ENCODE measurements at places on chromosomes 4 and X.

GRCh38 chr4:40750461-40751258, 905 bp downstream of the NSUN7 start:
- no peak for DNase-seq

DNA sequence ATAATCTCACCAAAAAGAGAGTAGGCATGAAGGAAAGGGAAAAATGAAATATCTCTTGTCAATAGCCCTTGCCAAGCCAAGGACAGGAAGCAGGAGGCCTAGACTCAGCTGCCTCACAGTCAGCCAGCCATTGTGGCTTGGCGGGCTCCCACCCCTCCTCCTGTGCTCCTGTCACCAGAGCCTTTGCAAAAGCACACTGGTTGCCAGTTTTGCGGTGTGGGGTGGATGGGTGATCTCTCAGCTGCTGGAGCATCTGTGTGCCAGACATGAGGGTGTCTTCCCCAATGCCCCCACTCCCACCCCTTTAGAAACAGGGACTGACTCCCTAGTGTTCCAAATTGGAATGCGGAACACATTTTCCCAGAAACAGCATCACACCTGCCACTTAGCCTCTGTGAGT, 26.1 kb downstream of the ARHGEF6 start:
- no peak for DNase-seq

DNA sequence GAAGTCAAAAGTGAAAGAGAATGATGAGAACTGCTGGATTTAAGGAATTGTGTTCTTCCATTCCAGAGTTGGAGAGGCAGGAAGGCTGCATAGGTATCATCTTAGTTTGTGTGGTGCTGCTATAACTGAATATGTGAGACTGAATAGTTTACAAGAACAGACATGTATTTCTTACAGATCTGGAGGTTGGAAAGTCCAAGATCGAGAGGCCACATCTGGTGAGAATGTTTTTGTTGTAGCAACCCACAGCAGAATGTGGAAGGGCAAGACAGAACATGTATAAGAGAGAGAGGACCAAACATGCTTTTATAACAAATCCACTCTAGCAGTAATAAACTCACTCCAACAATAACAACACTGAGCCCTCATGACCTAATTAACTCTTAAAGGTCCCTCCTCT, 408.6 kb downstream of the FAM47B start:
- DNase-seq = no peak

DNA sequence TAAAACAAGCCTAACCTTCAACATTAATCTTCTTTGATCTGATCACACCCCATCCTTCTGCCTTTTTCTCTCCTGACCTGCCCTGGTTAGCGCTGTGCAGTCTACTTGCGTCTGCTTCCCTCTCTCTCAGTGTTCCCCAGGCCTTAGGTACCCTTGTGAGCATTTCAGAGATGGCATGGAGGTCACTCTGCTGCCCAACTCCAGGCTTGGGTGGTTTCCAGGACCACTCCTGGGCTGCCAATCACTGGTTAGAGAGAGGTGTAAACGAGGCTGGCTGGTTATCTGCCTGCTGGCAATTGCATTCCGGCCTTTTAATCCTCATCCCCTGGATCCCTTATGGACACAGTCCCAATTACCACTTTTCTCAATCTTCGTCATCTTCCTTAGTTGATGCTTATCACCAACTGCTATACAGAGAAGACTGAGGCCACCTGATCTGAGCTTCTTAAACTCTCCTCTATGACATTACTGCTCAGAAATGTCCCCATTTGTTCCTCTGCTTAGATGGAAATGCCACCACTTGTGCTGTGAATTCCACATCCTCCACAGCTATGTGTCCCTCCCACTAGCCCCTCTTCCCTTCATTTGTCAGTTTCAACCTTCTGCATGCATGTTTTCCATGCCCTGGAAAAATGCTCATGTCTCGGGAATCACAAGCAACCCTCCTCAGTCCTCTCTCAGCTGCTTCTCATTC, 29.0 kb upstream of the BCLAF3 start:
- no peak for DNase-seq

- no peak for DNase-seq
Measured at GRCh38 chr4:140014284-140014683, 139.7 kb downstream of the MAML3 start.

- DNase-seq = no peak
Measured at GRCh38 chrX:1392376-1393068, 609 bp upstream of the SLC25A6 start.

GRCh38 chr4:20760053-20760452, 59.8 kb downstream of the PACRGL start:
- DNase-seq = no peak

DNA sequence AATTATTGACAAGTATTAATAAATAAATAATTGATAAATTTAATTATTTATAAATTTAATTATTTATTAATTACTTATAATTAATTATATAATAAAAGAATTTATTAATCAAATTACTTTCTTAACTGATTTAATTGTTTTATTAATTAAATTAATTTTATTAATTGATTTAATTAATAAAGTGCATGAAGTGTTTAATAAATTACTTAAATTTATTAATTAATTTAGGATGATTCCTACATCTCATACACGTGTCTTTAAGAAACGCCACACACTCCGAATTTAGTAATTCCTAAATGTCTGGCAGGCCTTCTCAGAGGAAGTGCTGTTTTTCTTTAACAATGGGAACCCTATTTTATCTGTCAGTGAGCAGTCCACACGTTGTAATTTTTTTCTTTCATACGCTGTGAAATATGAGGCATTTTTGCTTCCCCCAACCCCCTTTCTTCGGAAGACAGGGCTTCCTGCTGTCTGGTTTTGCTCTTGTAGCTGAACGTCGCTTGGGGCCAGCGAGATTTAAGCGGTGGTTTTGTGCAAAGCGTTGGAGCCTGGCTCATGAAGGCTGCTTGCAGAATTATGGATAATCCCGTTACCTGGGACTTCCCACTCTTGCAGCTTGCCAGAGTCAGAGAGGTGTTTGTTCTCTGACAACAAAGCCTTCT, 46.8 kb downstream of the CRLF2 start:
- no peak for DNase-seq

GRCh38 chr4:6928081-6928480, 18.5 kb downstream of the TBC1D14 start:
- DNase-seq = no peak

DNA sequence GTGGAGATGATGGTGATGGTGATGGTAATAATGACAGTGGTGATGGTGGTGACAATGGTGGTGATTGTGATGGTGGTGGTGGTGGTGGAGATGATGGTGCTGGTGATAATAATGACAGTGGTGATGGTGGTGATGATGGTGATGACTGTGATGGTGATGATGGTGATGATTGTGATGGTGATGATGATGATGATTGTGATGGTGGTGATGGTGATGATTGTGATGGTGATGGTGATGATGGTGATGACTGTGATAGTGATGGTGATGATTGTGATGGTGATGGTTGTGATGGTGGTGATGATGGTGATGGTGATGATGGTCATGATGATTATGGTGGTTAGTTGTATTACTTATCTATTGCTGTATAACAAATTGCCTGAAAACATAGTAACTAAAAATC, 108.9 kb upstream of the NKX1-1 start:
- no peak for DNase-seq

- DNase-seq = no peak
Measured at GRCh38 chr4:27407616-27408015, 547.0 kb downstream of the STIM2 start.

DNA sequence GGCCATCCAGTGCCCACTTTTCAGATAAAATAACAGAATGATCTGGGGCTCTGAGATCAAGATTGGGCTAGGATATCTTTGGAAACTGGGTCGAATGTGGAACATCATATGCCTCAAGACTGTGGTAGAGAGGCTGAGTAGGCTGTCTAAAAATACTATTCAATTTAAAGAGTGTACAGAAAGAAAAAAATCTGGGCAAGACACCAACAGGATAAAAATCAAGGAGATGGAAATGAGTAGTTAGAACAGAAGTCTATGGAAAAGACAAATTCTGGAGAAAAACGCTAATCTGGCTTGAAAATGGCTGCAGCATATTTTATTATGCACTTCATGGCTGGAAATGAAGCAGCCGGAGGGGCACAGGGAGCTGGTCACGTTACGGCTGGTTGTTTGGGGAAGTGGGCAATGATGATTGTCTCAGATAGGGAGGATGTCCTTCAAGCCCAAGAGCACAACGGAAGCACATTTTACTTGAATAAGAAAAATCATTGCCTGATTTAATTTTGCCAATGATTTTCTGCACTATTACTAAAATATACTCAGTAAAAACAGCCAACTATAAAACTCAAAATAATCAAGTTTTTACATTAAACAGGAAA, 27.1 kb upstream of the MAPK10 start:
- no peak for DNase-seq

GRCh38 chr4:8185295-8185694, 13.8 kb upstream of the SH3TC1 start:
- DNase-seq = no peak

- no peak for DNase-seq
Measured at GRCh38 chr4:175066923-175067627, 148.9 kb downstream of the ADAM29 start.

DNA sequence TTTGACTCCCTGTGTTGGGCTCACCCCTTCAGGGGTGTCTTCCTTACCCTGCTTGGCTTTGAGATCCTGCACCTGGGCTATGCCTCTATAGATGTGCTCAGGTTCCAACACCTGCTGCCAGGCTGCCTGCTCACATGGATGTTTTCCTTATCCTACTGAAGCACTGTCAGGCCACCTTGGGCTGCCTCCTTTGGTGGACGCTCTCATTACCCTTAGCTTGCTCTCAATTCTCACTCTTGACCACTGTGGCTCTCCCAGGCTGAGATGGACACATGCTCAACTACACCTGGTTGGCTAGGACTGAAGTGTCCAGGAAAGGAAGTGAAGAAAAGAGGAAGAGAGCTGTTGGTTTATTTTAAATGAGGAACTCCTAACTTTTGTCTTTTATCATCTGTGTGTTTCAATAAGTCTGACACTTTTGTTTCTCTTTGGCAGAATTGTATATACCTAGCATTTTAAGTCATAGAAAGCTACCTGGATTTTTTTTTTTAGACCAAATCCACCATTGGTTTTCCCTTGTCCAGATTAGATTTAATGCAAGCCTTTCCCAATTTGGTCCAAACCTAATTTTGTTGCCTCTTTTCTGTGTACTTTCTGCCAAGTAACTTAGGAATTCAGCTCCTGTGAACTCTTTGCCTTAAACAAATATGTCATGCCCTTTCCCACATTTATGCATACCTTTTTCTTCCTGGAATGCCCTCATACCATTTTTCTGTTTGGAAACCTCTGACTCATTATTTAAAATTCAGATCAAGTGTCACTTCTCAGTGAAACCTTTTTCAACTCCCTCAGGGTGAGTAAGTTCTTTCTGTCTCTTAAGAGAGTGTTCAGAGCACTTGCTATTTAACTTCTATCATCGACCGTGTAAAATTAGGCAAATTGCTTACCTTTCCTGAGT, 175.8 kb downstream of the GC start:
- no peak for DNase-seq

- DNase-seq = no peak
Measured at GRCh38 chrX:19659929-19660328, 144.6 kb upstream of the MAP3K15 start.

- no peak for DNase-seq
Measured at GRCh38 chr4:32574803-32575202, 1854.6 kb downstream of the PCDH7 start.

DNA sequence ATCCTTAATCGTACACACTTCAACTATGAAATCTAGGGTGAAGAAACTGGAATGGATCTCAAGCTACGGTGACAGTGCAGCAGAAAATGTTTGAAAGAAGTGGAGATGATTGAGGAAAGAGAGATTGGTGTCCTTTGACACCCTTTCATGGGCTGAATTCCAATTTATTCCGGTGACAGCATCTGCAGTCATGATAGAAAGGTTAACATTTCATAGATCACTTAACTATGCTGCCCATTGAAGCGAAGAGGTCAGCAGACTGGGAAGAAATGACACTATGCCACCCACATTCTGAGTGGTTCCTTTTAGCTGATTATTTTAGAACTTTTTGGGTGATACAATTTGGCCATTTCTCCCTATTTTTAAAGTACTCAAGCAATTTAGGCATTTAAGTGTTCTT, 82.3 kb downstream of the DNAAF6 start:
- no peak for DNase-seq

GRCh38 chr4:146842876-146843275, 102.8 kb downstream of the TTC29 start:
- no peak for DNase-seq

GRCh38 chr4:189377569-189377968, 563.1 kb upstream of the FRG1 start:
- no peak for DNase-seq

GRCh38 chr4:96913441-96914080, 1073.7 kb downstream of the PDHA2 start:
- no peak for DNase-seq

DNA sequence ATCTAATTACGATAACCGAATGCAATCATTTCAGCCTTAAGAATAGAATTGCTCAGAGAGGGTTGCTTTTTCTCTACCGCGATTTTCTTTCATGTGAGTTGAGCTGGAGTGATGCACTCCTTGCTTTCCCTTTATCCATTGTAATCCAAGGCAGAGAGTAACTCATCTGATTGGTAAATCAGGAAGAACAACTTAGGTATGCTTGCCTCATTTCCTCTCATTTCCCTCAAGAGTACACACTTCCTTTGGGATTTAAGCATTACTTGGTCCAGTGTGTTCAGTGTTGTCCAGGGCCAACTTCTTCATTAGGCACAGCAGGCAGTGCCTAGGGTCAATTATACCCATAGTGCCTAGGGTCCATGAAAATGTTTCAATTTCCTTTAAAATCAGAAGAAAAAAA, 15.7 kb upstream of the N4BP2 start:
- DNase-seq = no peak

DNA sequence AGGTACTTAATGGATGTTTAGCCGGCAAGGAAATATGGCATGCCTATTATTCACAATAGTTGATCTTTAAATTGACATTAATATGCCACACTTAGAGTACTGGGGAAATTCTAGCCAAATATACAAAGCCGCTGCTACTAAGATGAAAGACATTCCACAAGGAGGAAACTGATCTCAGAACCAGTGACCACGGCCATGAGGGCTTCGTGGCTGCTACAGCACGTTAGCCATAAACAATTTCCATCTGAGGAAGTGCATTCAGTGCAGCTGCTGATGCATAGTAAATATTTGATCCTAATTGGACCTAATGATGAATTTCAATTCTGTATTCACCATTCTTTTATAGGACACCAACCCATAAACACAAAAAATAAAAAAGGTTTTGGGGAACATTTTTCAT, 59.1 kb downstream of the SORBS2 start:
- no peak for DNase-seq

GRCh38 chr4:10605746-10606482, 78.7 kb downstream of the CLNK start:
- no peak for DNase-seq
